T follicular helper cell (primary cell): ENCODE measurements at places on chromosomes 5 and 9.

DNA sequence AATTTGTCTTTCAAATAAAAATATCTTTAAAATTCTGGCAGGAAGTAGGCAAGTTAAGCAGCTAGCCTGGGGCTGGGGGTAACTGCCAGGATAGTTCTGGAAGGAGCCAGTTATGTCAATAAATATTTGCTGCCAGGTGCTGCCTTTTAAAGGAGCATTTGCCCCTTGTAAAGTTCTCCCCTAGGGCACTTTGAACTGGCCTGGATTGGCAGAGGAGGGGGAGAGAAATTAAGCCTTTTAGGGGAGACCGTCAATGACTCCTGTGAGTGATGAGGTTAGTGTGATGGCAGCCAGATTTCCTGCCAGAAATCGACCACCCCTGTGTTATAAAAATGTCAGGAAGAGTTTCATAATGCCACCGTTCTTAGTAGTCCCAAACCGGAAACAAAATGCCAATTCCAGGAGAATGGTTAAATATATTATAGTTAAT, 89.8 kb upstream of the ELL2 start:
- DNase-seq = no peak

GRCh38 chr5:36052538-36052937, 14.1 kb downstream of the UGT3A2 start:
- no peak for DNase-seq

DNA sequence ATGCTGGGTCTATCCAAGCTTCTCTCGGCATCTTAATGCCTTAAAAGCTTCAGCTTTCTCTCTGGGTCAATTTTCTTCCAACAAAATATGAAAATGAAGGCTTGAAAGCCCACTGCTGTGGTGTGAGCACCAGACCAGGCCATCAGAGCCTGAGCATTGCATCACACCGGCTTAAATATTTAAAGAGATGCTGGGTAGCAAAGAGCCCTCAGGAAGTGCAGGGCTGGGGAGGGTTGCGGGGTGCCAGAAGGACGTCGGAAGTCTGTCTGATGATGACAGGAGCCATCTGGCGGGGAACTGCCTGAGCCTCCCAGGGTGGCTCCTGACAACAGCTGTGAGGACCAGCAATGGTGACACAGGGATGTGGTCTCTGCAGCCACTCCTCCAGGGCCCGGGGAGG, 185.5 kb downstream of the OLFM1 start:
- DNase-seq = no peak

DNA sequence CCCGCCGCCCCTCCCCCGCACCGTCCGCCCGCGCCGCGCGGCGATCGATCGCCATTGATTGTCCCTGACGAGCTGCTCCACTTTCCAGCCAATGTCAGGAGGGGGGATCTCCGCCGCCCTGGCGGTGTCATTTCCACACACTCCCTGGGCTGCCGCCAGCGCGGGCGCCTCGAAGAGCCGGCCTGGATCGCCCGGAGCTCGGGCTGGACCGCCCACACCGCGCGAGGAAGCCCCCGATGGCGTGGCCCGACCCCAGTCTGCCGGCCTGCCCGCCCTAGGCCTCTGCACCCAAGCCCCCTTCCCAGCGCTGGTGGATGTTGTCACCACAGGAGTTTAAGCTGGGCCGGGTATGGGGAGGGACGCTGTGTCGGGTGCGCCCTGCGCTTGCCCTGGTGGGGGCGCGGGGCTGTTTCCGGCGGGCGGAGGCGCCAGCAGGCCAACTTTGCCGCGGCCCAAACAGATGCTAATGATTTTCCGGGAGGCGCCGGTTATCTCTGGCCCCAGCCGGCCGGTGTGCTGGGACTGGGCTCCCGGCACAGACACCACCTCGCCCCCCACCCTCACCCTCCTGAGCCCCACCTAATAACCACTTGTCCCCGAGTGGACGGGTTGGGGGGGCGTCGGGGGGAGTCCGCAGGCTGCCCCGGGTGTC, 10.6 kb upstream of the CXXC5 start:
- peak; percentile 20 for DNase-seq

- DNase-seq = no peak
Observed at GRCh38 chr9:124032247-124032646, 20.7 kb downstream of the LHX2 start.

DNA sequence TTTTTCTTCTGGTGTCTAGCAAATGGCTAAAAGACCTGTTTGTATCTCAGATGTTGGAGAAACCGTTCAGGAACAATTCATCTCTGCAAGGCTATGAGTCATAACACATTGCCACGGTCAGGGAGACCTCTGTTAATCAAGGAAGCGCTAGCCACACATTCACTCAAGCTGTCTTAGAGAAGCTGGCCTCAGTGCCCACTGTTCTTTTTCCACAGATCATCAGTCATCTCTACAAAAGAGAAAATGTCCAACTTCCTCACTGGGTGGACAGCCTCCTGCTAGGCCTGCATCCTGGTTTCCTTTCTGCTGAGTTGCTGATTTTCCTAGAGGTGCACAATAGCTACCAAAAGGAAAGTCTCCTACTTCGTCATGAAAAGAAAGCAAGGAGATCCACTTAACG, 360.5 kb downstream of the BNC2 start:
- DNase-seq = no peak

DNA sequence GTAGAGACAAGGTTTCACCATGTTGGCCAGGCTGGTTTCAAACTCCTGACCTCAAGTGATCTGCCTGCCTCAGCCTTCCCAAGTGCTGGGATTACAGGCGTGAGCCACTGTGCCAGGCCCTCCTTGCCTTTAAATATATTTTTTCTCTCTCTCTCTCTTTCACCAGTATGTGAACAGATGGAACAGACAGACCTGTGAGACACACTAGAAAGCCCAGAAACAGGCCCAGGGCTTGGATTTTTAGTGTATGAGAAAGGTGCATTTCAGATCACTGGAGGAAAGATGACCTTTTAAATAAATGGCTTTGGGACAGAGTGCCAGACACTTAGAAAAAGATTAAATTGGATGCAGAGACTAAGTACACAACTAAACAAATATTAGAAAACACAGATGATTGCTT, 3.1 kb downstream of the RASGEF1C start:
- no peak for DNase-seq

DNA sequence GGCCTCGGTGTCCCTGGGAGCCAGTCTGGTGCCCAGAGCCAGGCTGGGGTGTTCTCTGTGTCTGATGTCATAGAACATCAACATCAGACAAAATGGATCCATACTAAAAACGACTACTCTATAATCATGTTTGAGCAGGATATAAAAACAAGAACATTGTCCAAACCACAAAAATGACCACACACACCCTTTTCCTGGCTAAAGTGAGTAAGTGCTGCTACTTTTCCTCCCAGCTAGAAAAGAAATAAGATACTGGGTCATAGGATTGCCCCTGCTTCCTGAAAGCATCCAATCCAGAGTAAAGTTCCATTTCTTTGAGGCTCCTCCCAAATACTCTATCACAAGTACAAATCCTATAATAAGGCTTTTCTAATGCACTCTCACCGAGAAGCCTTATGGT, 19.7 kb upstream of the TRAF1 start:
- no peak for DNase-seq

- DNase-seq = no peak
Observed at GRCh38 chr5:31133488-31133887, 60.0 kb upstream of the CDH6 start.

DNA sequence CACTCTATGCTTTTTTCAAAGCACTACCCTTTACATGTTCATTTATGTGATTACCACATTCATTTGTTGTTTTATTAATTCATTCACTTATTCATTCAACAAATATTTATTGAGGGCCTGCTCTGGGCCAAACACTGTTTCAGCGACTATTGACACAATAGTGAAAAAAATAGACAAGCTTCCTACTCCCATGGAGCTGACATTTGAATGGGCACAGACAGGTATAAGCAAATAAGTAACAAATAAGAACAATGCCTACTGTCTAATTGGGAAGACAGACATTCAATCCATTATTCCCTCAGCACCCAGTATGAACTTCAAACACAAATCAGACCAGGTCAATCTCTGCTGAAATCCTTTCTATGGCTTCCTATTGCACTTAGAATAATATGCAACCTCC, 156.9 kb upstream of the NR3C1 start:
- DNase-seq = no peak

- no peak for DNase-seq
Observed at GRCh38 chr9:136020671-136021070, 59.5 kb upstream of the UBAC1 start.

DNA sequence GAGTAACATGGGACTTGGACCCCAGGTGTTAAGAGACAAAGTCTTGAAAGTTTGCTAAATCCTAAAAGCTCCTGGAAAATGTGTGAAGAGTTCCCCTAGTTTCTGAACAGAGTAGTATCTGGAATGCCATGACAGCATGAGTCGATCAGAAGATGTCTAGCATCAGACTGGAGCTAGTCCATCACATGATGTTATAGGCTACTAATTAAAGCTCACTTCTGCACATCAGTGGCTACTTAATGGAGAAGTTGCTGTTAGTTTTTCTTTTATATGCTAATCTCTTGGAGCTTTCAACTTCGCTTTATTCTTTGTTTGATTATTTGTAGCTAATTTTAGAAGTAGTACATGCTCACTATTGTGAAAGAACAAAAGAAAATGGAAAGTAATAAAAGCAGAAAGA, 471.3 kb upstream of the KLF4 start:
- no peak for DNase-seq

DNA sequence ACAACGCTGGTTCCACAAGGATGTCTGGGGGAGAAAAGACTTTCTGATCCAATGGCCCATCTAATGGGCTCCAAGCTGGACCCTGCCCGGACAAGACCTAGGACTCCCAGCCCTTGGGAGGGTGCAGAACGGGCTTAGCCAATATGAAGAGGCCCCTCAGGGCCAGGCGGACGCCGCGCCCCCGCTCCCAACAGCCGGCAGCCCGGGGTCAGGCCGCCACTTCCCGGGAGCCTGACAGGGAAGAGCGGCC, 493 bp downstream of the P4HA2 start:
- no peak for DNase-seq

- DNase-seq = no peak
Observed at GRCh38 chr5:81830596-81830995, 79.7 kb upstream of the SSBP2 start.

- no peak for DNase-seq
Observed at GRCh38 chr5:13816126-13816525, 128.4 kb downstream of the DNAH5 start.

DNA sequence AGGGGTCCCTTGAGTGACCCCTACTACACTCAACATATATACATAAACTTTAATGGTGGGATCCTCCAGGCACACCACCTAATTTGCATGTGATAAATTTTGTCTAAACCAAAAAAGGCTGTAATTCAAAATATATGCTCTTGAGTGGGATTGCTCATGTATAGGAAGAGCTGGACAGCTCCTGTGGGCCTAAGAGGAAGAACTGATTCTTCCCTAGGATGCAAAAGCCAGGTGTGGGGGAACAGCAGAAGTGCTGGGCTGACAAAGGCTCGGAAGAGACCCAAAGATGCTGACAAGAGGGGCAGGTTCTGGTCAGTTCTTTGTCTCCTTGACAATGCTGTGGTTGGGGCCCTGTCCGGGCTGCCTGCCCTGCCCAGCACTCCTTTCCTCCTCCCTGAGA, 43.9 kb downstream of the PCDH1 start:
- DNase-seq = no peak

GRCh38 chr9:137685035-137685740, 66.4 kb downstream of the EHMT1 start:
- no peak for DNase-seq

GRCh38 chr9:21583628-21584377, 101.7 kb upstream of the IFNE start:
- DNase-seq = no peak

- DNase-seq = no peak
Observed at GRCh38 chr9:113585085-113585442, 121.5 kb downstream of the RGS3 start.

- no peak for DNase-seq
Observed at GRCh38 chr5:93924628-93925027, 183.2 kb upstream of the POU5F2 start.

- DNase-seq = no peak
Observed at GRCh38 chr9:135886147-135886981, 21.0 kb downstream of the CAMSAP1 start.

DNA sequence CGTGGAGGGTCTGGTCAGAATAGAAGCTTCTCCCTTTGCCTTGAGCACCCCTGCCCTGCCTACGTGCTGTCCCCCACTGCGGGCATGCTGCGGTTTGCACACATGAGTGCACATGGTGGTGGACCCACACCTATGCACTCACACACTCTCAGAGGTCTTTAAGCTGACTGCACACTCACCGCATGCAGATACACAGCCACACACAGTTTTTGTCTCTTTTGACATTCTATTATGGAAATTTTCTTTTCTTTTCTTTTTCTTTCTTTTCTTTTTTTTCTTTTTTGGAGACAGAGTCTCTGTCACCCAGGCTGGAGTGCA, 584 bp upstream of the ARID3C start:
- no peak for DNase-seq

- no peak for DNase-seq
Observed at GRCh38 chr5:71836084-71836483, 117.0 kb downstream of the CARTPT start.

GRCh38 chr5:88251048-88251711, 17.5 kb downstream of the TMEM161B start:
- no peak for DNase-seq

GRCh38 chr5:22391956-22392355, 461.2 kb downstream of the CDH12 start:
- no peak for DNase-seq

DNA sequence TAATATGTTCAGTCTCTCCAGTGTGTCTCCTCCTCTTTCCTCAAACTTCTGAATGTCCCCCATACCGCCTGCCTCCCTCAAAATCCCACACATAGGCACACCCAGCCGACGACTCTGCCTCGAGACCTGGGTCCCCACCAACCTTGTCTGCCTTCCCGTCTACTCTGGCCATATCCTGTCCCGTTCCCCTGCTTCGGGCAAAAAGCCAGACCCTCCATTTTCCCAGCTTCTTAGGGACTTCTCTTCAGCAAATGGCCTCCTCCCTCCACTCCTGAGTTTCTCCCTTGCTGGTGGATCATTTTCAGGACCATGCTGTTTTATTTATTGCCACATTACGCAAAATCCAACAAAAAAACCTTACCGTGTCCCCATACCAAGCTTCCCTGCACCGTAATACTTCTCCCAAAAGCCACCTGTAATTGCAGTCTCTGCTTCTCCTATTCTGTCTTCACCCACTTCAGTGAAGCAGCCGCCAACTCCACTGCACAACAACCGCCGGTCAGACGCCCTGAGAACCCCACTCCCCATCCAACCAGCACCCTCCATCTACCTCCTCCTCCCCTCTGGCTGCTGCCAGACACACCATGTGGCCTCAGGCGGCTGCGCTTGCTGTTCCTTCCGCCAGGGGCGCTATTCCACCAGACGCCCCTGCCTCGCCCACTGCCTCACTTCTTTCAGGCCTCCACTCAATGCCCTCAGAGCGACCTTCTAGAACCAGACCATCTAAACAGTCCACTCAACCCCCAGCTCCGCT, 117.0 kb downstream of the TRPM6 start:
- DNase-seq = peak; percentile 29
